HFF-Myc (cell line): ENCODE measurements at places on chromosomes 5 and 9.
A peak's percentile ranks its signal among the peaks of the same experiment; 100 is the strongest.

DNA sequence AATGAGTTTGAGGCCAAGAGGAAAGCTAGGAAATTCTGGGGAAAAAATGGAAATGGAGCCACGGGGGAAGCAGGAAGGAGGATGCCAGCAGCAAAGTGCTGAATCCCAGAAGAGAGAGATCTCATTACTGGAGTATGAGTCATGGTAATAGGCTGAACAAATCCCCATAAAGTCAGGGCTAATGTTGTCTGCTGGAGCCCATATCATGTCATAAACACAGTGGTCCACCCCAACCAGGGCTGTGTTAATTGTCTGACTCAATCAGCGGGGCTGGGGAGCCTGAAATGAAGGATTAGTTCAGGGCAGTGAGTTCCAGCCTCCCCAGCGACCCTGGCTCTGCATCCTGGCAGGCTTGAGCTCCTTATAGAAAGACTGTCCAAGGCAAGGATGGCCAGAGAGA lies 68.8 kb downstream of the TLR4 start:
- DNase-seq: peak; percentile 78

GRCh38 chr9:34519321-34520020 lies 3.3 kb downstream of the ENHO start:
- no peak for DNase-seq

DNA sequence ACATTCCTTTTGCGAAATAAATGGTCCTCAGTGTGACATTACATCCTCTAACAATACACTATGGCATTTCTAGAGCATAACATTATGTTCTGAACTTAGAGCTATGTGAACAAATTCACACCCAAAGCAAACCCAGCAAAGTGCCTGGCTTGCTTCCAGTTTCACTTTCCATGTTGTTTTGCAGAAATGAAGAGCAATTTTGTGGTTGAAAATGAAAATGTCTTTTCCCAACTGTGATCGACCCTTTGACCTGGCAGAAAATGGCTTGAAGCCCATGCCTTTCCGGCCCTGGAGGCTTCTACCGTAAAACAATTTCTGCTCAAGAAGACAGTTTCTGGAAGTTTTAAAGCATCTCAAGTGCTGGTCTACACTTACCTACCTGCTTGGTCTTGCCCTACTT lies 344.7 kb upstream of the RGMB start:
- peak; percentile 58 for DNase-seq

DNA sequence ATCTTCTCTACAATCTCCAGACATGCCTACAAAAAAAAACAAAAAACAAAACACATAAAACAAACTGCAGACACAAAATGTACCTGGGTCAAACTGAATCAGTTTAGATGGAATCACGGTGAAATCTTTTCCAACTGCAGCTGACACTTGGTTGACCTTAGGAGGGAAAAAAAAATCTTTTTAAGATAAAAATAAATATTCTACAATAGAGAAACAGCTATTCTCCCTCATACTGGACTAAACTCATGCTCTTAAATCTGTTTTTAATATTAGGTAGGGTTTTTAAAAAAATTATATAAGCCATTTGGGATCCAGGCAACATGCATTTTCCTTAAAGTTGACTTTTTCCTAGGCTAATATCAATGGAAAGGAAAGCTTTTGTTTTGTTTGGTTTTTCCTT lies 33.8 kb upstream of the CER1 start:
- DNase-seq: no peak

- no peak for DNase-seq
These were observed 315.2 kb upstream of the ATP10B start for GRCh38 chr5:161167016-161167767.

GRCh38 chr5:67093279-67093678 lies 103.3 kb downstream of the CD180 start:
- no peak for DNase-seq

- no peak for DNase-seq
These were observed 1.6 kb downstream of the IFNA2 start for GRCh38 chr9:21383627-21384026.

- no peak for DNase-seq
These were observed 24.7 kb downstream of the AMBP start for GRCh38 chr9:114053246-114054005.

DNA sequence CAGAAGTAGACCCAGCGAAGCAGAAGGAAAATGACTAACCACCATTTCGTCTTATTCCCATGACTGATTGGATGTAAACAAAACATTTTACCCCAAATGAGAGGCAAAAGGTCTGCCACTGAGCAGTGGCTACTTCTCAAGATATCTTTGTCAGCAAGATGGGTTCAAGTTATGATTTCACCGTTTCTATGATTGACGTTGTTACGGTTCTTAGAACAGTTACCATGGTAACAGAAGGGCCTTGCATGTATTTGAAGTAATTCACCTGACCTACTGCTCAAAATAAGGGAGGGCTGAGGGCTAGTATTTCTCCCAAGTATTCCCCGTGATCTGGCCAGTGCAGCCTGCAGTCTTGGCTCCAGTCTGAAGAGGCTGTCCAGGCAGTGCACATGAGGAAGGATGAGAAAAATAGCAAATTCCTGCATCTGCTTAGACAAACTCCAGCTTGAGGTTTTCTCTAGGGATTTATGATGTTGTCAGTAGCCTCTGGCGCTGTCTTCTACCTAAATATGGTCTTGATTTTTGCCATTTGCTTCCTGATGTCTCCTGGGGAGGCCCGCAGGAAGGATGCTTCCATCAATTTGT lies 372.7 kb downstream of the TMEM38B start:
- no peak for DNase-seq

DNA sequence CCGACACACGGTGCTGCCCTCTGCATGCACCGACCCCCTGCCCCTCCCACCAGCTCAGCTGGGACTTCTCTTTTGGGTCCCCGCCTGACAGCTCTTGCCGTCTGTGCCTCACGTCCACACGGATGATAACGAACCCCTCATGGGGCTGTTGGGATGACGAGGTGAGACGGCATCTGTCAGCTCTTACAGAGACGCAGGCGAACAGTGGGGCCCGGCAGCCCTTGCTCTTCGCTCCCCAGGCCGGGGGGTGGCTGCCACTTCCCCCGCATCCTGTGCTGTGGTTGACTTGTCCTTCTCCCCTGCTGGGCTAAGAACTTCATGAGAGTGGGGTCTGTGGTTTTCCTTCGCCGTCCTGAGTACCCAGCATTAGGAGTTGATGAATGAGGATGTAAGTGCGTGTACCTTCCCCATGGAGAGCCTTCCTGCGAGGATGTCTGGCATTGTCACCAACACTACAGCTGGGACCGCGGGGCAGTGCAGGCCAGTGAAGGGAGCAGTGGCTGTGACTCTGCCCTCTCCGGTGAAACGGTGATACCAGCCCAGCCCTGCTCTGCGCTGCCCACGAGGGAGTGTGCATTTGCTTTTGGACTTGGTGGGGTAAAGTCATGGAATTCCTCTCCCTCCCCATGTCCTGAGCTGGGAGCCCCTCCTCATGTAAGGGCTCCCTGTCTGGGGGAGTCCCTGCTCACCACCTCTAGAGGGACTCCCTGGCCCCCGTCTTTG lies 23.2 kb downstream of the HK3 start:
- no peak for DNase-seq

DNA sequence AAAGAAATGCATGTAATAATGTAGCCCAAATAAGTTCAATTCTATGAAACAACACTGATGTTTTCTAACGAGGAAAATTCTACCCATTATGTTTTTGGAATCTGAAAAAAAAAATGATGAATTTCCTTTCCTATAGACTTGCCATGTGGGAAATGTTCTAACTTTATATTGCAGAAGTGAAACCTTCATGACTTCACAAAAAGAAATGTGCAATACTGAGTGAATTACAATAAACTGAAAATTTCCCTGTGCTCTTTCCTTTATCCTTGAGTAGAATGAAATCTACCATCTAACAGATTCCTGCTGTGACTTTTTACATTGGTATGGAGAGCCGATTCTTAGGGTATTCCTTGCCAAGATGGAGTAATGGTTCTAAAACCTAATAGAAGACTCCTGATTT lies 1622.5 kb downstream of the MAT2B start:
- DNase-seq: no peak

DNA sequence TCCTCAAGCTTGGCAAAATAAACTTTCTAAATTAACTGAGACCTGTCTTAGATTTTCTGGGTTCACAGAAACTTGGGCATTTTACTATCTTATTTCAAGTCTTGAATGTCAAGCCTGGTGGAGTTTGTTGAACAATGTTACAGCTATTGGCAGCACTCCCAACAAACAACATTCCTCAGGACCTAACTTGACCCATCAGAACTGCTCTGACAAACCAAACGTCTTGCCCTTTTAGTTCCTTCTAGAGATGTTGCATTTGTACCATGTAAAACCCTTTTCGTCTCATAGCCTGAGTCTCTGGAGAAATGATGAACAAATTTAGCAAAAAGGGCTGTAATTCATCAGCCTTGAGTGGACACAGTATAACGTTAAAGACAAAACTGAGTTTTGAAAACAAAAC lies 51.1 kb downstream of the GNA14 start:
- no peak for DNase-seq

DNA sequence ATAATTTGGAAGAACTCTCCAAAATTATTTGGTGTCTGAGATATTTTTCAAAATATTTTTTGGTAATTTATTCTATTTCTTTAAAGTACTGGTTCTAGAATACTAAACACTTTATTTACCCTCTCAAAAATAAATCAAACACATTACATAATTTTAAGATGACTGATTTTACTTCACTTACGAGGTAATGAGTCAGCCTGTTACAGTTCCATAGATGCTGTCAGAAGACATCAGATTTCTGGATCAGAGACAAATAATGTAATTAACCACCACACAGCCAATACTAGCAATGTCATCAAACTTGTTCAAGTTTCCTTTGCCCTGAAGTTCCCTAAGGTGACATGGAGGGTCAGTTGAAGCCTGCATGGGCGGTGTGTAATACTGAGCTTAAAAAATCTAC lies 106.1 kb upstream of the CDH9 start:
- DNase-seq: no peak

DNA sequence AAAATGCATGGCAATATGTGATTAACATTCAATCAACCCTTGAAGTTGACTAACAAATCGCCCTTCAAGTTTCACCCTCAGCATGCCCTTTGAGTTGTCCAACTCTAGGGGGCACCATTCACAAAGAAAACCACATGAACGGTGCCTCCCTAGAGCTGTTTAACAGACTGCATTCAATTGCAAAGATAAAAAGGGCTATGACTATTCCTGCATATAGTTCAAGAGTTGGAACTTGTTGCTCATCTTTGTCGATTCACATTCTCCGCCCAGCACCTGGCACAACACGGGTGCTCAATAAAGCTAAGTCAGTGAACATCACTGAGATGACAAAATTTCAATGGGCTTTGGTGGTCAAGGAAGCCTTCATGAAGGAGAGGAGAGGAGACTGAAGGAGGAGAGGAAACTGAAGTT lies 69.6 kb upstream of the SLC30A5 start:
- DNase-seq: peak; percentile 27

- DNase-seq: no peak
These were observed 142.2 kb downstream of the FGF10 start for GRCh38 chr5:44246986-44247385.

DNA sequence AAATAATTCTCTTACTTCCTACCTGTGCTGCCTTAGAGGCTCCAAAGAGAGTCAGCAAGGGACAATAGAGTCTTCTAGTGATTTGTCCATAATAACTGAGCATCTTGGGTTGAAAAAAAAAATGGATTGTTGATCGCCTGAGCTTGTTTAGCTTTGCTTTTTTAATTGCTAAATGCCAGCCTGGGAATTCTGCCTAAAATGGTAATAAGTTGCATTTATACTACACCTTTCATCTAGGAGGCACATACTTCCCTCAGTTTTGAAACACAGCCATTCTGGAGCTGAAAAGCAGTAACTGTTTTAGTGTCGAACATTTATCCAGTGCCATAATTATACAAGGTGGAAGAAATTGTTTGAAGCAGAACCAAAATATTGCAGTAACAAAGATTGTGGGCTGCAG lies 421.3 kb downstream of the CAAP1 start:
- DNase-seq: no peak

DNA sequence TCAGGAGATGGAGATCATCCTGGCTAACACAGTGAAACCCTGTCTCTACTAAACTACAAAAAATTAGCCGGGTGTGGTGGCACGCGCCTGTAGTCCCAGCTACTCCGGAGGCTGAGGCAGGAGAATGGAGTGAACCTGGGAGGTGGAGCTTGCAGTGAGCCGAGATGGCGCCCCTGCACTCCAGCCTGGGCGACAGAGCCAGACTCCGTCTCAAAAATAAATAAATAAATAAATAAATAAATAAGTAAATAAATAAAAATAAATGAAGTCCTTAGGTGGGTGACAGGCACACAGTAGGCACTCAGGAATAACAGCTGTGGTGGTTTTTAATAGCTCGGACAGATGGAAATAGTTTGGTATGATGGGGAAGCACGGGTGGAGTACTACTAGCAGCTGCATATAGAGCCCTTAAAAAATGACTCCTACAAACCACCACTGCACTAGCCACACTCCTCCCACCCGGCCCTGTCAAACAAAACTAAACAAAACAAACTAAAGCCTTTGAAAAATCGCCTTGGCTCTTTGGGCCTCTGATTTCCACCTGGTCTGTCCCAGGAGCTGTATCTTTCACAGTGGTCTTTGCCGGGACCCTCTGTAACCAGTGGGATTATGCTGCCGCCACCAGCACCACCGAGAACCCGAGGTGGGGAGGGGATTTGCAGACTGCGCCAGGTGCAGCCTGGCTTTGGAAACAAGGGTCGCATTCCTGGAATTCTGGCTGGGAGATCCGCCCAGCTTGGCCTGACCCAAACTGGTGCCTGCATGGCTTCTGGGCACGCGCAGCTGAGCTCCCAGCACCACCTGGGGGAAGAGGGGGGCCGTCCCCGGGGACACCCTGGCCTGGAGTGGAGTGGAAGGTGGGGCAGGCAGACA lies 5.1 kb upstream of the WDR5 start:
- DNase-seq: no peak

DNA sequence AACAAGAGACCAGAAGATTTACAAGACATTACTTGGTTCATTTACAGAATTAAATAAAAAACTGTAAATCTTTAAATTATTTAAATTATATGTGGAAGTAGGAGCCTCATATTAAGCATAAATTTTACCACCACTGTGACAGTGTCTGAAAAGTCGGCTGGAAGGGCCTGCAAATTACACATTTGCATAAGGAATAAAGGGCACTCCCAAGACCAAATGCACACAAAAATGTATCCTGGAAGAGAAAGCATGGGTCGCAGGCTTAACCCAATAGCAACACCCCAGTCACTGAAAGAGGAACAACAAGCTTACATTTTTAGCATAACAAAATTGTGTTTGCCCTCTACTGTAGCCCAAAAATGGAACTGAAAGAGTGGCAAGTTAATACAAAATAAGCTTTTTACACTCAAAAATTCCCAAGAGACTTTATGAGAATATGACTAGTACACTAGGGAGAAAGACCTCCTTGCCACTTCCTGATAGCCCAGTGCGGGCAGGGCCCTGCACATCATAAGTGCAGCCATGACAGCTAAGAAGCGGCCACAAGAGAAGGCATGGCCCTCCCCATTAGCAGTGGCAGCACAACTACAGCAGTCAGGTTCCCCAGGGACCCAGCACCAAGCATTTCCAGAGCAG lies 482.0 kb downstream of the DTWD2 start:
- no peak for DNase-seq

DNA sequence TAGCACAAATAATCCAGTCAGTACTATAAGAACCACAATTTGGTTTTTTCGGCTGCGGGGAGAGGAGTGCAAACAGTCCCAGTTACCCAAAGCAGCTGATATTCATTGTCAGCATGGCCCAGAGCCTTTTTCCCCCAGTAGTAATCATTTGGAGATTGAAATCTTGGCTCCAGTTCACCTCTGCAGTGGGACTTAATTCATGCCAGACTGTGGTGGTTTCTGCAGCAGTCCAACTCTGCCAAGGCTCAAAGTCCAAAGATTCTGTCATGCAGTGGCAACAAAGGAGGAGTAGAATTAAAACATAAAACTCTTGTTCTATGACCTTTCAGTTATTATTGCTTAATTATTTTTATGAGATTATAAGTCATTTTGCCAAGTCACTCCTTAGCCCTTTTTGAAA lies 25.0 kb upstream of the TRIM36 start:
- peak; percentile 9 for DNase-seq
